Activated naive CD4-positive, alpha-beta T cell (primary cell): ENCODE measurements at places on chromosomes 11 and 22.

DNA sequence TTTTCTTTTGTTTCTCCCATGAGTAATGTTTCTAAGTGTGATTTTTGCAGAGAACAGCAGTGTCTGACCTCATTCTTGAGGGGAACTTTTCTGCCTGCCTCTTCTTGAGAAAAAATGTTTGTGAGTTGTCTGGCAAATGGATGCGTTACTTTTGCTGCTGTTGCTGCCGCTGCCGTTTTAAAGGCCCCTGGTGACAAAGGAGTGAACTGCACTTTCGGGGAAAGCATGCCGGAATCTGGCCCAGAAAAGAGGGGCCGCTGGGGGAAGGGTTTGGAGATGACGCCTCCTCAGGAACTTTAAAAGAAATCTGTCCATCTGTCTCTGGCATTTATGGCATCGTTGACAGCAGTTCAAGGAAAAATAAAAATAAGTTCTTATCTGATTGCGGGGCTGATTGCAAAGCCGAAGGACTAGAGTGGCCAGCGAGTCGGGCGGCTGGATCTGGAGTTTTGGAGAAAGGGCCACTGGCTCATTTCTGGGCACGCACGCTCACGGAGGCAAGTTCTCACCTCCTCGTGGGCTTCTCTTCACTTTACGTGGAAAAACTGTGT, 16.5 kb downstream of the ZBTB16 start:
- DNase-seq = no peak

GRCh38 chr11:116800610-116801009, 8.9 kb upstream of the APOA5 start:
- DNase-seq = no peak

DNA sequence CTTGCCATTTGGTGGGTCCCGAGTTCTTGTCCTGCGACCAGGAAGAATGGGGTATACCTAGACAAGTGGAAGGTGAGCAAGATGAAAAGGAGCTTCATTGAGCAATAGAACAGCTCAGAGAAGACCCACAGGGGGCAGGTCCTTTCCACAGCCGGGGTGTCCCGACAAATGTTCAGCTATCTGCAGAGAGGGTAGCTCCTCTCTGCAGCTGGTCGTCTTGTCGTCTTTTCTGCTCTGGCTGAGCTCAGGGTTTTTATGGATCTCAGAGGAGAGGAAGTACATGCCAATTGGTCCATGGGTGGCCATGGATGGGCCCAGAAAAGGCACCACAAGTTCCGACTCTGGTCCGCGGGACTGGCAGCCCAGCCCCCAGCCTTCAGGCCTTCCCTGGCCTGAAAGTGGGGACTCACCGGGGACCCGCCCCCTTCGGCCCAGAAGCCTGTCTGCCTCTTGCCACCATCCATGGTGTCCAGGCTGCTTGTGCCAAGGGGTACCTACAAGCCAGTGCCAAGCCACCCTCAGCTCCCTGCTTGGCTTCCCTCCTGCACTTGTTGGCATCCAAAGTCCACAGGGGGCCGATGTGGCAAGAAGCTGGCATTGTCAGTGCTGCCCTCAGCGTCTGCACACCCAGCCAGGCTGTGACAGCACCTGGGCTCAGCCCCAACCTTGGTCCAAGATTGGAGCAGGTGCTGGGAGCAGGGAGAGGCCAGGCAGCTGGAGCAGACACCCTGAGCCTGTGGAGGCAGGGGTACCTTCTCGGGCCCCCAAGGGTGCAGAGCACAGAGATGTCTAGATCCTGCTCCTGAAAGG, 438.9 kb downstream of the TBC1D22A start:
- no peak for DNase-seq

DNA sequence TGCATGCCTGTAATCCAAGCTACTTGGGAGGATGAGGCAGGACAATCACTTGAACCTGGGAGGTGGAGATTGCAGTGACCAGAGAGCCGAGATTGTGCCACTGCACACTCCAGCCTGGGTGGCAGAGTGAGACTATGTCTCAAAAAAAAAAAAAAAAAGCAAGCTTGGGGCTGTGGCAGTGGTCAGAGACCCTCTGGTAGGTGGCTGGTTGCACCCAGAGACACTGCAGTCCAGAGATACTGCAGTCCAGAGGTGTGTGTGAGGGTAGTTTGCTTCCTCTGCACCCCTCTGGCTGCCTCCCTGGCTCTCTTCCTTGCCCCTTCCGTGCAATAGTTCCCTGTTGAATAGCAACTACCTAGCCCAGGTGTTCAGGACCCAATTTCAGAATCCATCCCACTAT, 1.7 kb upstream of the CCDC134 start:
- DNase-seq = no peak

DNA sequence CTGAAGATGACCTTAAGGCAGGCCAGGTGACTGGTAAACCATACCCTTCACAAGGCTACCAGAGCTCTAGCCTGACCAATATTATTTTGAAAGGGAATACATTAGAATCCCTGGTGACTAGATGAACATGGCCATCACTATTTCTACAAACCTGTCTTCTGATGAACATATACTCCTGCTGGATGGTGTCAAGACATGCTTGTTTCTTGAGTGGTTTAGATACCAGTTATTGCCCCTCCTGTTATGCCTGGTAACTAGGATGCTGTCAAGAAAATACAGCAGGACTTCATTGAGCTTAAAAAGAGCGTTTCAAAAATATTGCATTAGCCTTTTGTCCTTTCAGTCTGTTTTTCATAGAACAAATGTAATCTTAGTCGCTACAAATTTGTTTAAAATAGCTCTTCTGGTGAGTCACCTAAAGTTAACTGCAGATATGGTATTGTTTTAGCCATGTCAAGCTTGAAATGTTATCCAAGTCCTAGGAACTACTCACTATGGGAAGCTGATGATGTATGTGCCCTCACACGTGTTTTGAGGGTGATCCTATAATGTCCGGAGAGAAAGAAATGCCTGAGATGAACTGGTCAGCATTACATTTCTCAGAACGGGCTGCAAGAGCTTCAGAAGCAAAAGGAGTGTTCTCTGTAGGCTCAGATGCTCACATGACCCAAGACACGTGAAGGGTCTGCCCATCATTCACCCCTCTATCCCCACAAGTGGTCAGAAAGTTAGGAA, 20.6 kb downstream of the ADM start:
- no peak for DNase-seq

- no peak for DNase-seq
These were observed 15.3 kb downstream of the BLID start for GRCh38 chr11:122100756-122101080.

DNA sequence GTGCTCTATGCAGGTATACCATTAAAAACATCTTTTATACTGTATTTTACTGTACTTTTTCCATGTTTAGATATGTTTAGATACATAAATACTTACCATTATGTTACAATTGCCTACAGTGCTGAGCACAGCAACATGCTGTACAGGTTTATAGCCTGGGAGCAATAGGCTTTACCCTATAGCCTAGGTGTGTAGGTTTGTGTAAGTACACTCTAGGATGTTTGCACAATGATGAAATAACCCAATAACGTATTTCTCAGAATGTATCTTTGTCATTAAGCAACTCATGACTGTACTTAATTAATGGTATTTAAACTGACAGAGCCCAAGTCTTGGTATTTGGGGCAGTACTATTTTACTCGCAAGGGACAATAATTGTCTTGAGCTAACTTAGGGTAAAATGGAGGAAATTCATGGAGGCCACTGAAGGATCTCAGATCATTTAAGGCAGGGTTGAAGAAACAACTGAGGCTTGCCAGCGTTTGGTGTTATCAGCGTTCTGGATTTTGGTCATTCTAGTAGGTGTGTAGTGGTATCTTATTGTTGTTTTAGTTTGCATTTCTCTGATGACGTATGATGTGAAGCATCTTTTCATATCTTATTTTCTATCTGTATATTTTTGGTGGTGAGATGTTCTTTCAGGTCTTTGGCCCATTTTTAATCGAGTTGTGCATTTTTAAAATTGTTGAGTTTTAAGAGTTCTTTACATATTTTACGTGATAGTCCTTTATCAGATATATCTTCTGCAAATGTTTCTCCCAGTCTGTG, 42.4 kb downstream of the ADAMTS15 start:
- DNase-seq = no peak
